Astrocyte of the spinal cord (primary cell): ENCODE measurements at places on chromosomes 2 and 18.
A peak's percentile ranks its signal among the peaks of the same experiment; 100 is the strongest.

GRCh38 chr18:49613641-49614151 lies 51.8 kb downstream of the LIPG start:
- no peak for DNase-seq

- DNase-seq = no peak
These were observed 594.0 kb downstream of the ERBB4 start for GRCh38 chr2:211944572-211944971.

GRCh38 chr2:27652790-27653189 lies 10.6 kb downstream of the SUPT7L start:
- no peak for DNase-seq

DNA sequence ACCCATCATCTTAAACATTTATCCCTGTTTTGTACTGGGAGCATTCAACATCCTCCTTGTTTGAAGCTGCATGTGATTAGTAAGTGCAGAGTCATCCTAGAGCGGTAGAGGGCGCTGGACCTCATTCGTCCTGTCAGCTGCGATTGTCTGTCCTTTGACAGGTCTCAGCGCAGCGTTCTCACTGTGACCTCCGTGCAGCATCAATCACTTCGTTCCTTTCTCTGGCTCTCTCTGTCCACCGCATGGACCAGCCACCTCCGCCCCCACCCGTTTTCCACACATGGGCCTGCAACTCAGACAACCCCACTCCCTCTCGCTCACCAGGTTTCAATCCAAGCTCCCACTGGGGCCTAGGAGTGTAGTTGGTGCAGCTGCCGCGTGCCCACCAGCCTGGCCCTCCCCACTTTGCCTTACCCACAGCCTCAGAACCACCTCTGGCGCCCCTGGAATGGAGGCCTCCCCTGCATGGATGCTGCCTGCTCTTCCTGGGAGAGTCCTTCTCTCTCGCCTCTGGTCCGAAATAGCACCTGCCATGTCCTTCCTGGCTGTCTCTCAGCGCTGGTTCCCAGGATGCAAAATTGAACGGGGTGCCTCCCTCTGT lies 90.5 kb downstream of the NDUFA10 start:
- peak; percentile 37 for DNase-seq

- no peak for DNase-seq
These were observed 250.9 kb downstream of the FBXO15 start for GRCh38 chr18:73896685-73897084.

DNA sequence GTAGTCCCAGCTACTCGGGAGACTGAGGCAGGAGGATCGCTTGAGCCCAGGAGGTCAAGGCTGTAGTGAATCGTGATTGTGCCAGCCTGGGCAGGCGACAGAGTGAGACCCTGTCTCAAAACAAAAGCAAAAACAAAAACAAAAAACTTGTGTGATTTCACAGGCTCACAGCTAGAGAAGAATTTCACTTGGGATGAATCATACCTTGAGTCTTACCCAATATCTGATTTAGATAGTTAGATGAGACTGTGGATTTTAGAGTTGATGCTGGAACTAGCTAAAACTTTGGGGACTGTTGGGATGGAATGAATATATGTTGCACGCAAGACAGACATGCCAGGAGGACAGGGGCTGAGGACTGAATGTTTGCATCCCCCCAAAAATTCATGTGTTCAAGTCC lies 4.4 kb downstream of the ANKRD29 start:
- DNase-seq = no peak

- peak; percentile 85 for DNase-seq
These were observed 124.7 kb downstream of the PDE1A start for GRCh38 chr2:182302174-182302573.

DNA sequence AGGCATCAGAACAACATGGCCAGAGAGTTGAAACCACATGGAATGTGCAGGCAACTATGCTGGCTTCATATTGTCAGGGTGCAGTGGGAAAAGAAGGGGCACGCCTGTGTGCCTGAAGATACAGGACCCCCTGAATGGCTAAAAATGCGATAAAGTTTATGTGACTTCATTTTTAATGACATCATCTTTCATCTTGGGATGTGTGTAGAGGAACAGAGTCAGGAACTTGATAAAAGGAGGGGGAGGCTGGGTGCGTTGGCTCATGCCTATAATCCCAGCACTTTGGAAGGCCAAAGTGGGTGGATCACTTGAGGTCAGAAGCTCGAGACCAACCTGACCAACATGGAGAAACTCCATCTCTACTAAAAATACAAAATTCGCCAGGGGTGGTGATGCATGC lies 872.6 kb downstream of the TDRD15 start:
- no peak for DNase-seq

DNA sequence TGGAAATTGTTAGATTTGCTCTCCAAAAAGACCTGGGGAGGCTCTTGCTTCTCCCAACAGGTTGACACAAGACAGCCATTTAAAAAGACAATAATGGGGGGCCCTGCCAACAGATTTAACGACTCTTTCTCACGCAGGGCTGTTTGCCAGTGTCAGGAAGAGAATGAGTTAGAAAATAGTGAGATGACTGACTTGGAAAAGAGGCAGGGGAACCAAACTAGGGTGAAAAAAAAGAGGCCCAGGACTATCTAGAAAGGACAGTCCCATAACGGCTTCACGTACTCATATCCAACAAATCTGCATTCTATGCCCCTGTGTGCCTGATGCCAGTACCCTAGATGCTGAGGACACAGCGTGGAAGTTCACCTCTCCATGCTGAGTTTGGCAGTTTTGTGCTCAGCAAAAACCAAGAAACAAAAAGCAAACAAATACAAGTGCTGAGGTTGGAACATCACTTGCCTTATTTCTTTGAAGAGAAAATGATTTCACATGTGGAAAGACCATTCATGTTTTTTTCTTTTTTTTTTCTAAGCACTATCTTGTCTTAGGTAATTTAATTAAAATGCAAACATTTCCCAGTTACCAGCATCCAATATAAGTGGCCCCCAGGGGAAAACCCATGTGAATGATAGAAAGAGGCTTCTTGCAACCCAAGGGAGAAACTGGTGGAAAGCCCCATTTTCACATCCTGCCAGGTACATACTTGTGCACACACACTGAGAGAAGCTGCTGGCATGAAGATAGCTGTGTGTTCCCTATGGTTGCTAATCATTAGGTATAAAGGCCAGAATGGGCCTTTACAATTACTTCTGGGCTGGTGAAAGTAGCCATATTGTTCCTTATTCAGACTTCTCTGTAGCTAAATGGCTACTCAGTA lies 10.6 kb upstream of the WIPF1 start:
- no peak for DNase-seq

DNA sequence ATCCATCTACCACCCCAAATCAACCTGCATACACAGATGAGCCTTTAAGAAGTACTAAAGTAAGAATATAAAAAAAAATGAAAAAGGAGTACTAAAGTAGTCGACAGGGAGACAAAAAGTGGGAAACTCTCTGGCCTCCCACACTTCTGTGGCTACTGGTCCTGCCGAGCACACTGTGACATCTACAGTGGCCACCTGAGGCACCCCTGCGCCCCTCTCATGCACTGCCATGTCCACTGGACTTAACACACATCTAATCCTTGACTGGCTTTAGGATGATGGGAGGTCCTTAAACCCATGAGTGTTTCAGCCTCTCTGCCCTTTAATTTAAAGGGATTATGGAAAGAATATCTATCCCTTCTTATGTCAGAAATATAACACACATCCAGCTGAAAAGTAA lies 71.2 kb downstream of the MREG start:
- DNase-seq = no peak

DNA sequence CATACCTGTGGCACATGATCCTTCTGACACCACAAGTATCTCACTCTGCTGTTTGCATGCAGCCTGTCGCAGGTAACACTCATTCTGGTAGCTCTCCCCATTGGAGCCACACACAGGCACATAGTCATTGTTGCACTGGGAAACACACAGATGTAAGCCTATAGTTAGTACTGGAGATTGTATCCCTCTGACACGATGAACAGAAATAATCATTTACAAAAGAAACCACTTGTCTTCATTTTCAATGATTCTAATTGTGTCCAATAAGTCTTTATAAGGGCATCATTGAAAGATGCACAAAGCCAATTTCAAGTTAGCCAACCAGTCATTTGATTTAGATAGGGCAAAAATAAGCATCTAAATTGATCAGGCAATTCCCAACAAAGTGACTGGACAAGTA lies 10.4 kb downstream of the TMEFF2 start:
- DNase-seq = no peak

GRCh38 chr18:53153281-53153680 lies 813.3 kb downstream of the DCC start:
- no peak for DNase-seq

GRCh38 chr2:144560251-144560650 lies 40.3 kb upstream of the ZEB2 start:
- no peak for DNase-seq

- DNase-seq = no peak
These were observed 211.8 kb upstream of the SLC14A2 start for GRCh38 chr18:45403341-45404049.

- peak; percentile 43 for DNase-seq
These were observed 289.8 kb downstream of the ALPK2 start for GRCh38 chr18:58338961-58339592.

DNA sequence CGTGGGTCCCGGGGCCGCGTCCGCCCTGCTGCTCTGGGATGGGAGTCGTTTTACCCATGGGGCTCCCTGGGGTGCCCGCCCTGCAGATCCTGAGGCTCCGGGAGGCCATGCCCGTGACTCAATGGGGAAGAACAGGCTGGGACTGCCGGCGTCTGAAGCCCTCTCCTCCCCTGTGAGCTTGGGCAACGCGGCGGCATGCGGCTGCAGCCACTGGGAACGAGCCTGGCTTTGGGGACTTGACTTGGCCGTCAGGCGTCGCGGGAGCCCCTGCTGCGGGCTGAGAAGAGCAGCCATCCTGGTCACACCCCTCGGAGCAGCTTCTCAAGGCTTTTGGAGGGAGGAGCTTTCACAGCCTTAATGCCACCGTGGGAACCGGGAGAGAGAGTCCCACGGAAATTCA lies 126.9 kb upstream of the CTDP1 start:
- DNase-seq = no peak

GRCh38 chr2:217732992-217733391 lies 269.8 kb downstream of the TNS1 start:
- DNase-seq = no peak

GRCh38 chr2:123366239-123366837 lies 658.7 kb upstream of the CNTNAP5 start:
- DNase-seq = no peak

DNA sequence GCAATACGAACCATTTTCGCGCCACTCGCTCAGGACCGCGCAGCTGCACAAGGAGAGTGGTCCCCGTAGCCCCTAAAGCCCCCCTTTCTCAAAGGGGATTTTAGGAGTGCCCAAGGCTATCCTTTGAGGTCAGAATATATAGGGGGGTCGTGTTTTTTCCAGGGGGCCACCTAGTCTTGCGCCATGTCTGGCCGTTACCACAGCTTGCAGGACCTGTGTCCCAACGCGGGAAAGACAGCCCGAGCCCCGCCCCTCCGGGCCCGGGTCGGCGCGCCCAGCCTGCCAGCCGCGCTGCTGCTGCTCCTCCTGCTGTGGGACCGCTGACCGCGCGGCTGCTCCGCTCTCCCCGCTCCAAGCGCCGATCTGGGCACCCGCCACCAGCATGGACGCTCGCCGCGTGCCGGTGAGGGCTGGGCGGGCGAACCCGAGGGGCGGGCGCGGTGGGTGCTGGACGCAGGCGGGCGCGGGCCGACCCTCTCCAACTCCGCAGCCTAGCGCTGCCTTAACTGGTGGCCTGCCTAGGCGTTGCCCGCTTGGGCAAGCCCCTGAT lies at the start of gene CDCA7:
CDCA7 (plus strand) TSS at position 291 of the 550 bp plus-strand sequence; CDS start at position 383, 92 bp downstream.
- DNase-seq = peak; percentile 68

- DNase-seq = no peak
These were observed 103.1 kb upstream of the ALKAL2 start for GRCh38 chr2:390959-391358.

DNA sequence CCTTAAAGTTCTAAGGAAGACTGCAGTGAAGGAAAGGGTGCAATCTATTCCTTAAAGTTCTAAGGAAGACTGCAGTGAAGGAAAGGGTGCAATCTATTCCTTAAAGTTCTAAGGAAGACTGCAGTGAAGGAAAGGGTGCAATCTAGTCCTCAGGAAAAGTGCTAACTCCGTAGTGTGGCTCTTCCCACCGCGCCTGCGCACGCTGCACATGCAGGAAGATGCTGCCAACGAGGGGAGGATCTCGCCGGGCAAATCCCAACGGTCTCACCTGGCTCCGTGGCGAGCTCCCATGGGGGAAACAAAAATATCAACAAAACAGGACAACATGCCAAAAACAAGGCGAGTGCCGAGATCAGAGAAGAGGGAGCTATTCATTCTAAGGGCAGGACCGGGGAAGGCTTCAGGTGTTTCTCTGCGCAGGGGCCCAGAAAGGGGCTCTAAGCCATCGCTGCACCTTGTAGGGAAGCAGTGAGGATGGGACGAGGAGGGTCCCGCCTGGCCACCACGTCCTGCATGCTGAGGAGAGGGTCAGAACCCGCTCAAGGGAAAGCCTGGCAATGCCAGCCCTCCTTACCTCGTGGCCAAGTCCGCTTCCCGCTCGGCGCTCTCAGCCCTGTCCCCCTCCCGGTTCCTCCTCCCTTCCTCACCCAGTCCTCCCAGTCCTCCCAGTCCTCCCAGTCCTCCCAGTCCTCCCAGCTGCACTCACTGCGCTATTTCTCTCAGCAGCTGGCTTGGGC lies 24.5 kb downstream of the TIMM21 start:
- DNase-seq = no peak

- DNase-seq = peak; percentile 76
These were observed 125.6 kb upstream of the MYT1L start for GRCh38 chr2:2456721-2457120.

DNA sequence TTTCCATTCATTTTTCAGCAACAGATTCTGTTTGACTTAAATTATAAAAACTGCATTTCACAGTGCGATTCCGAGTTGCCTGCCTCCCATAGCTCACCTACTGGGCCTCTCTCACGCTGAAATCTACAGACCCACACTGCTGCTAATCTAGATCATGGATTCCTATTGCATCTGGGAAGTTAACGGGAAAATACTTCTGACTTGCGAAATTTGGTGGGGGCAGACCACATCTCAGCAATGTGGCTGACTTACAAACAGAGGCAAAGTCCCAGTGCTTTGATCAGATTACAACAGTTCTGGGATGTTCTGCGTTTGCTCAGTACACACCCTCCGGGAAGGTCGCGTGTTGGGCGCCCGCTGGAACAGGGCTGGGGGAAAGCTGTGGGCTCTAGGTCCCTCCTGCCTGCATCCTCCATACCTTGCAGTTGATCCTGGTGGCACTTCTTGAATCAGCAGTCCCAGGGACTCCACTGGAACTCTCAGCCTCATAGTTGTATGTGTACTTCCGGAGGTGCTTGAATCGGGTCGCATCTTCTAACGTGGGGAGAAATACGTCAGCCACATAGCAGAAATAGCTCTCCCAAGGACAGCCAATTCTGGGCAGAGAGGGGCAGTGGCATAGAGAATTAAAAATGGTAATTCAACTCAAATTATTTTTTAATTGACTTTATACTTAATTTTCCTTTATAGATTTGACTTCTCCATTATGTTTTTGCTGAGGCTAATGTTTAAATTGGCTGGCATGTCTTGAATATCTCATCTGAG lies 1.7 kb downstream of the APOB start:
- DNase-seq = no peak

GRCh38 chr2:84781942-84782716 lies 98.8 kb downstream of the TRABD2A start:
- DNase-seq = no peak
